Hepatic stellate cell (primary cell): ENCODE measurements at places on chromosomes 2 and 18.

GRCh38 chr2:144358979-144359541, 160.9 kb downstream of the ZEB2 start:
- DNase-seq, result no peak

DNA sequence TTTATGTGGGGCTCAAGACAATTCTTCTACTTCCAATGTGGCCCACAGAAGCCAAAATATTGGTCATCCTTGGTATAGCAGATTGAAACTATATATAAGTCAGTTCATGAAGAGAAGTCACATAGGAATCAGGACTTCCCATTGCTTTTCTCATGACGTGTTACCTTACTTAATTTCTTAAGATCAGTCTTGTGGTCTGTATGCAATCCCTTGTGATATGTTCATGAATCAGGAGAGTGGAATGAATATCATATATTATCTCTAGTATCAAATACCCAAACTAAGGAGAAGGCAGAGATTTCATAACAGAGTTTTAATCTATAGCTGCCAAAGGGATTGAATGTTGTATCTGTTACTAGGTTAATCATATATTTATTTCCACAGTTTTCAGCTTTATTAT, 1390.4 kb downstream of the SUCLG1 start:
- no peak for DNase-seq

DNA sequence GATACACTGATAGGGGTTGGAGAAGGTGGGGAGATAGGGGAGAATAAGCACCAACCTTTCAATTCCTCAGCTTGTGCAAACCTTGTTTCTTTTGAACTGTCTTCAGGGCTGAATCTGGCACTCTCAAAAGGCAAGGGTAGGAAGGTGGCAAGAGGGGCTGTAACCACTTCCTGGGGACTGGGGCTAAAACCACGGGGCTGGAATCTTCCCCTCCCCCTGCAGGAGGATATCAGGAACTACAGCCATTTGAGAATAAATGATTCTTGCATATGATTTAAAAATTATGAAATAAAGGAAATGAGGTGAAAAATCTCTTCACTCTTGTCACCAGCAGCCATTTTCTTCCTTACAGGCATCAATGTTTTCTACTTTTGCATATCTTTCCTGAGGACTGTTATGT, 50.8 kb downstream of the ATOH8 start:
- no peak for DNase-seq

GRCh38 chr2:85578243-85579180, 1.1 kb downstream of the VAMP8 start:
- no peak for DNase-seq

DNA sequence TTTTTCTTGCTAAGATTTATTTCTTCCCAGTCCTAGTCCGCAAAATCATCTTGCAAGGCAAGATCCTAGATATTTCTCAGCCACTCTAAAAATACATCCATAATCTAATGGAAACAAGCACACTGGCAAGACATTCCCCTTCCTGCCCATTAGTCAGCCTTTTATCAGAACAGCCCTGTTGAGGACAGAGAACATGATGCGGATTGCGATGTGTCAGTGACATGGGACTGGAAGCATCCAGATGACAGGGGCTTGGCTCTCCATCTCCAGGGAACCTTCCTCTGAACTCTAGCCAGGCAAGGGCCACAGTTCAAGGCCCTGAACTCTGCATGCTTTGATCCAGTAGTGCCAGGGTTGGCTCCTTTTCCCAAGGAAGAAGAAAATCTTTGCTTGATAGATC, 70.0 kb downstream of the VSNL1 start:
- peak; percentile 22 for DNase-seq

DNA sequence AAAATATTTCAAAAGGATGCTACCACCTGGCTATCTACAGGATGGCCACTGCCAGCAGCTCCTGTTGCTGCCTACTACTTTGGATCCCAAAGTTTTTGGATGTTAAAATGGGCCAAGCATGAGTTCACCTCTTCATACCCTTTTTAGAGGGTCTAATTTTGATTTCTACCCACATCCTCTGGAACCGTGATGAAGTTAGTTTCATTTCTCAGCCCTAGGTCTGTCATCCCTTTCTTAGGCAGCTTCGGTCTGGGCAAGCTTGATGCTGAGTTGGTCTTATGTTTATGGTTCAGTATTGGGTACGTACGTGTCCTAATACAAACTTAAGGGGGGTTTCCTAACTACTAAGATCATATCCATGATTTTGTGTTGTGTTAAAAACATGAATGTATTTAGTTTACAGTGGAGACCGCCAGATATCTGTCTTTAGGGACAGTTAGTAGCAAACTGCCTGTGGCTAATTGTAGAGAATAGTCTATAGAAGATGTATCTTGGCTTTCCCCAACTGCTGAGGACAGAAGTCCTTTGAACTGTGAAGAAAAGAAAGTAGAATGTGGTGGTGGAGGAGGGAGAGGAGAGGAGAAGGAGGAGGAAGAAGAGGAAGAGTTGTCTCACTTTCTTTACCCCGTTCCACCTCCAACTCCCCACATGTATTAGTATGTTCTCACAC, 184.9 kb downstream of the UBE2E3 start:
- no peak for DNase-seq

DNA sequence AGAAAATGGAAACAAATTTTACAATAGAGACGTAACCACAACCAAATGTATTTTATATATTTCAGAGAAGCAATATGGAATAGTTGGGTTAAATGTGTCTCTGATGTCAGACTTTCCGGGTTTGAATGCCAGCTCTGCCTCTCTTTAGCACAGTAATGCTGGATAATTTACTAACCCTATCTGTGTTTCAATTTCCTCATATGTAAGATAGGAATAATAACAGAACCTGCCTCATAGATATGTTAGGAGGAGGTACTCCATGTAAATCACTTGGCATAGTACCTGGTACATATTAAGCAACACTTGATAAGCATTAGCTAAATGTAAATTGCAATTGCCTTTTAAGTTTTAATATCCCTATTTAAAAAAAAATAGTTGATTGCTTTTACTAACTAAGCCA, 231.3 kb upstream of the ZC3H15 start:
- no peak for DNase-seq

DNA sequence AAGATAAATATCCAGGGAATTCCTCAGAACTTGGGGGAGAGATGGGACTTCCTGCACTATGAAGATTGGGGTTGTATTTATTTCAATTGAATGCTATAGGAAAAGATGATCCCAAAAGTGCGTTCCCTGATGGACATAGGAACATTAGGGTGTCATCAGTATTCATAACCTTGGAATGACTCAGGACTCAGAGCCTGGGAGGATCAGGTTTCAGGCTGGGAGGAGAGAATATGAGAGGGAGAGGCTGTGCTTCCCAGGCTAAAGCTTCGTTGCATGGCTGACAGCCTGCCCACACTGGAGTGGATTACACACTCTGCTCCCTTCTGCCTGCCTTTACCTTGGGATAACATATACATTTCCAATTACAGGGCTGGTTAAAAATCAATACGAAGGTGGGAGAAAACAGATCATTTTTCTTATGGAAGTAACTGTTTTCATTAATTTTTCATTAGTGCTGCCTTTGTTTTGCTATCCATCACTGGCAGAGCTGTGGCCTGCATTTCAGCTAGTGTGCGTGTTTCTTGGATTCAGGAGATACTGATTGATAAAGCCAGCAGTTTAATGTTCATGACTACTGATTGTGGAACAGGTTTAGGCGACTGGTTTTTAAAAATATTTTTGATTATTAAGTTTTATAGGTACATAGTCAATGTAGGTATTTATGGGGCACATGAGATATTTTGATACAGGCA, 118.7 kb downstream of the KCTD1 start:
- peak; percentile 53 for DNase-seq

- peak; percentile 6 for DNase-seq
Observed at GRCh38 chr18:3869848-3870247, 419.9 kb downstream of the TGIF1 start.

DNA sequence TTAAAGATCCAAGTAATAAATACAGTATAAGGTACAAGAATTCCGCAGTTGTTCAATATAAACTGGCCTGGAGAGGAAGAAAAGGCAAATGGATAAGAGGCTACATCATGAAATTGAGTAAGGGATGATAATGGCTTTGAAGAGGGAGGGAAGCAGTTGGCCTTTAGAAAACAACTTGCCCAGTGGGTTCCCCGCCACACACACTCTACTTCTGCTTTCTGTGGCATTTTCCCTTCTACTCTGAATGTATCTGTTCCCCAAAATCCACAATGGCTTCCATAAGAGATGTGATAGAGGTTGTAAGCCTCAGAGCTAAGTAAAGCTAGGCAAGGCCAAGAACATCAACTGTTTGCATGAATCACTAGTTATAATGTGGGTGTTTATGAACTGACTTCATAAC, 221.3 kb downstream of the MBD2 start:
- DNase-seq, result no peak

GRCh38 chr2:112342067-112342550, 66.7 kb downstream of the ZC3H6 start:
- no peak for DNase-seq

DNA sequence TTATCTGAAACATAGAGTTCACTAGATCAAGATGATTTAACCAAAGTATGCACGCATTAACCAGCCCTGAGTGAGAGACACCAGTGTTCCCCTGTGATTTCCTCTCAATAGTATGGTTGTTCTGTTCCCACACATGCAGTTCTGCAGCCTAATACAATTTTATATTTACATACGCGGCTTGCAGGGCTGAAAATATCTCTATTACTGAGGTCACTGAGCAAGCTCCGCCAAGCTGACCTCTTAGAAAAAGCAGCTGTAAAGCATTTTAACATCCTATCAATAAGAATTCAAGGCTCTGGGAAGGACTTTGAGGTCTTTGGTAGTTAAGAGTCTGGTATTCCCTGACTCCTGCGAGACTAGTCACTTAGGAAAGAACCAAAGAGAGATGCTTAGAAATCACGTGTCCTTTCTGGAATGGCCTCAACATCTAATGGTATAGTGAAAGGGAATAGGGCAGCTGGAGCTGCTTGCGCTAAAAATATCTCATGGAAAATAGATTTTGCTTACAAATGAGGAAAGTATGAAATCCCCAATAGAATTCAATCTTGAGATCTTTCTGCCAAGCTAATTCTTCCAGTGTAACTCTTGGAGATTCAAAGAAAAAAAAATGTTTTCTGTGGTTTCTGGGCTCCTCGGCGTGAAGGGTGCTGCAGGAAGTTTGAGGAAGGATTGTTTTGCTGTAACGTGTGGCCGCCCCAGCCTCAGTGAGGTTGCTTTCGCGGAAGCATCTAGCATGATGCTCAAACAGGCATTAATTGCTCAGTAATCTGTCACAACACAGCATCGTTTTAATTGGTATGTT, 59.2 kb downstream of the DOCK10 start:
- DNase-seq, result peak; percentile 30

GRCh38 chr2:222797261-222797660, 63.6 kb upstream of the ACSL3 start:
- peak; percentile 40 for DNase-seq

DNA sequence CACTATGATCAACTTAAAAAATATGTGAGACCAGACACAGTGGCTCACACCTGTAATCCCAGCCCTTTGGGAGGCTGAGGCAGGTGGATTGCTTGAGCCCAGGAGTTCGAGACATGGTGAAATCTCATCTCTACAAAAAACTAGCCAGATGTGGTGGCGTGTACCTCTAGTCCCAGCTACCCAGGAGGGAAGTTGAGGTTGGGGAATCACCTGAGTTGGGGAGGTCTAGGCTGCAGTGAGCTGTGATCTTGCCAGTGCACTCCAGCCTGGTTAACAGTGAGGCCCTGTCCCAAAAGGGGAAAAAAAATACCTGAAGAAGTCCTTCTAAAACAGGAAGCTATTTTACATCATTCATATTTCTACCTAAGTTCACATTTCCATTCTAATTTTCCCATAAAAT, 144.0 kb downstream of the EML6 start:
- DNase-seq, result no peak

GRCh38 chr2:156339865-156340264, 7.3 kb upstream of the NR4A2 start:
- DNase-seq, result no peak

GRCh38 chr2:133286326-133286922, 281.8 kb downstream of the NCKAP5 start:
- no peak for DNase-seq

GRCh38 chr18:64115881-64116280, 33.0 kb downstream of the LINC00305 start:
- no peak for DNase-seq

DNA sequence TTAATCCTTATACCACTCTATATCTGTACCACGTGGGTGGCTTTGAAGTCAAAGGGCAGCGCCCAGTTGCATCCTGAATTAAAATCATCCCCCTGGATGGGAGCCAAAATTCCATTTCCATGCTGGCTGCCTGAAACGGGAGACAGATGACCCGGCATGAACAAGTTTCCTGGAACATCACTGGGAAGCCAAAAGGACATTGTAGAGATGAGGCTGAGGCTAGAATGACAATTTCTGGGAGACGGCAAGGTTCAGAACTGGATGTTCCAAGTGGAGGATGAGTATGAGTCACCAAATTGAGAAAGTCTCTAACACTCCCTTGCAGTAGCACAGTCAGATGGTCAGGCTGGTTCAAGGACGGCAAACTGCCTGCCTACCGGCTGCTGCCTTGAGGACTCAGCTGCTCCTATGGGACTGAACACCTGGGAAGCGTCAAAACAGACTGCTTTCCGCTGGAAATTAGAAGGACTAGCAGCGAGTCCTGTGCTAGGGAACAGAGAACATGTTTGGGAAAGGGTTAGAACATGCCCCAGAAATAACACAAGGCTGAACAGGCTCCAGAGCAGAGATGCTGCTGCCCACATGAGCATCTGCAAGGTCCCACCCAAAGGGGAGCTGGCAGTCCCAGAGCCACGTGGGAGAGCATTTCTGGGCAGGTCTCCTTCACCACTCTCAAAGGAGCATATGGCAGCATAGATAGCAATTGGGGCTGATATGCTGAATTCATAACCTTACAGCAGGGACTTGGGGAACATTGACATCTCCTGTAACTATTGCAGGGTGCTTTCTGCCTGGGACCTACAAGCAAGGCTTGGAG, 32.0 kb downstream of the YPEL5 start:
- DNase-seq, result peak; percentile 79

GRCh38 chr2:226579519-226579918, 220.1 kb downstream of the IRS1 start:
- DNase-seq, result no peak

- no peak for DNase-seq
Observed at GRCh38 chr18:47175283-47175897, 774 bp downstream of the IER3IP1 start.

- no peak for DNase-seq
Observed at GRCh38 chr18:74804677-74805076, 207.0 kb downstream of the ZNF407 start.
